ENCODE measurements at places on chromosomes 6 and 20.

DNA sequence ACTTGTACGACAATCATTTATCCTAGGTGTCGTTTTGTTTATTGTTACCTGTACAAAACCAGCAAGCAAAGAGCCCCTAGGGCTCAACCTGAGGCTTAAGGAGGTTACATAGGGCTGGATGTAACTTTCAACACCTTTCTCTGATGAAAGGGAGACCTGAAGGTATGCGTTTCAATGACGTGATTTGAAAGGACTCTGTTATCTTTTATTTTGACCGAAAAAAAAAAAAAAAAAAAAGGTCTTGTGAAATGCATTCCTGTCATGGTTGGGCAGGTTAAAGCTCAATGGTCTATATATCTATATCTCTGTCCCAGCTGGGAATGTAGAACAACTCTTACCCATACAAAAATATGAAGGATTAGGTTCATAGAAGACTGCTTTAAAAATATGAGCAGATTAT is 78.7 kb upstream of the SASH1 start:
- DNase-seq: no peak

GRCh38 chr20:39691151-39691862 is 729.2 kb downstream of the DHX35 start:
- DNase-seq: no peak

GRCh38 chr20:20621195-20621594 is 91.2 kb downstream of the RALGAPA2 start:
- DNase-seq: no peak

DNA sequence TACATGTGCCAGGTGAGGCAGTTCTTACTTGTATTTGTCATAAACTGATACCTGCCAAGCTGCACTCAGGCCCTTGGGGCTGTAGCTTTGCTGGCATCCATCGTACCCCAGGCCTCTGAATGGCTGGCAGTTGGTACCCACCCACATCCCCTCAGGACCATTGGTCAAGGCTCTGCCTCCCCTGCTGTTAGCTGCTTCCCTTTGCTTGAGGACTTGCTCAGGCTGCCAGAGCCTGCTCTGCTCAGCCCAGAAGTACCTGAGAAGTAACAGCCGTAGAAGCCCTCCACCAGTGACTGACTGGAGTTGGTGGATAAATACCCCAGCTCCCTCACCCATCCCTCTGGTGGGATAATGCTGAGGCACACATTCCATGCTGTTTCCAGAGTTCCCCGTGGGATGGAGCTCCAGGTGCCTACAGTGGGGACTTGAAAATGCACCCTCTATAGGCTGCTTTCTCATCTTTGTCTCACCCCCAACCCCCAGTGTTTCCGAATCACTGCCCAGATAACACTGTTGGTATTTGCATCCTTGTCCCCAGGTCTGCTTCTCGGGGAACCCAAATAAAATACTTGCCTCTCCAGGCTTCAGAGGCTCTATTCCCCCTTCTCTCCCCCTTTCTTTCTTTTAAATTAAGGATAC is 7.3 kb downstream of the EBF4 start:
- DNase-seq: no peak

- DNase-seq: peak; percentile 67
These were observed 145.1 kb upstream of the NRSN1 start for GRCh38 chr6:23980965-23981364.

- DNase-seq: no peak
These were observed 43.5 kb downstream of the ITPR3 start for GRCh38 chr6:33664506-33665057.

- DNase-seq: no peak
These were observed 348.3 kb upstream of the RSPO3 start for GRCh38 chr6:126770176-126770575.

- DNase-seq: no peak
These were observed 37.3 kb downstream of the RREB1 start for GRCh38 chr6:7144872-7145584.

DNA sequence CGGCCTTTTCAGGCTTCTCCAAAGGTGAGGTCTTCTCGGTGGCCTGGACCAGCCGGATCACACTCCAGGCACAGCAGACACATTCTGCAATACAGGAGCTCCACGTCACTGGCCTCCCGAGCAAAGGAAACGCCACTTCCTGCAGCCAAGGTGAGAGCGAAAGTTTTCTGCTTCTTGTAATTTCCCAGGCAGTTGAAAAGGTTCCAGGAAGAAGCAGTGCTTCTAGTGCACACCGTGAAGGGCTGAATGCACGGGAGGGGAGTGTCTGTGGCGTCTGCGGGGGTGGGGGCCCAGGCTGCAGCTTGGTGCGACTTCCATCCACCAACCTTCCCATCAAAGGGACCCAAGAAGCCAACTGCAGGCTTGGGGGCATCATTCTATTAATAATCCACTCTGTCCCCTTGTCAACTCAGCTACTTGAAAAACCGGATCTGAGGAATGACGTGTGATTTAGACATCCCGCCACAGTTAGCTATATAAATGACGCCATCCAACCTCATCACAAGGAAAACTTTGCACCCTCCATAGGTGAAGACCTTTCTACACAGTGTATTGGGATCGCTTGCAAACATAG is 61.1 kb downstream of the NFATC2 start:
- no peak for DNase-seq

DNA sequence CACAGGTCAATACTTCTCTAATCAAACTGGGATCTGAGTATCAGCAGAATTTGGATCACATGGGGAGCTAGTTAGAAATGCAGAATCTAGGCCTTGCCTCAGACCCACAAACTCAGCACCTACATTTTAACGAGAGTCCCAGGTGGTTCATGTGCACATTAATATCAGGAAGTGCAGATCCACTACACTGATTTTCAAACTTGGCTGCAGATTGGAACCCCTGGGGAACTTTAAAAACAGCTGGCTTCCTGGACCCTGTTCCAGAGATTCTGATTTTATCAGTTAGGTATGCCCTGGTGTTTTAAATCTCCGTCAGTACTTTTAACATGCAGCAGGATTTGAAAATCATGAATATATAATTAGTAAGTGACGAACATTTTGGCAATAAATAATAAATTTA is 1.9 kb upstream of the CST8 start:
- no peak for DNase-seq

DNA sequence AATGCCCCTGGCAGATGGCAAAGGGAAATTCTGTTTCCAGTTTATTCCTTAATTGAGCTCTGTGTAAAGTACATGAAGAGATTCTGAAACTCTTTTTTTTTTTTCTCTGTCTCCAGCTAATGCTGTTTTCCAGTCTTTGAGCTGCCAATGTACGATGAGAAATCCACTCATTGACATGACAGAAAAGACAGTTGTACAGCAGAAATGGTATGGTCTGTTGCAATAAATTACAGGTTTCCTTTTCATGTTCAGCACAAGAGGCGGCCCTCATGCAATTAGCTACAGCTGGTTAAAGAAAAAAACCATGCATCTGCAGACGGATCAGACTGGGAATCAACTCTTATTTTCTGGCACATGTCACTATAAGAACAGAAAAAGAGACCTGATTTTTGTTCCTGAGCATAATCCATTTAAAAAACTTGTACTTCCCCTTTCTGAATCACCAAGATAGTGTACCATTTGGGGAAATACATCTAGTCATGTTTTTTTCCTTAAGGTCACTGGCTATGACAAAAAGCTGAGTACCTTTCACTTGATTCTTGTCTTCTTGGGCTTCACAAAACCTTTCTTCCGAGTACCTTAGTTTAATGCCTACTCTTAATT is 289.8 kb upstream of the PREP start:
- no peak for DNase-seq

DNA sequence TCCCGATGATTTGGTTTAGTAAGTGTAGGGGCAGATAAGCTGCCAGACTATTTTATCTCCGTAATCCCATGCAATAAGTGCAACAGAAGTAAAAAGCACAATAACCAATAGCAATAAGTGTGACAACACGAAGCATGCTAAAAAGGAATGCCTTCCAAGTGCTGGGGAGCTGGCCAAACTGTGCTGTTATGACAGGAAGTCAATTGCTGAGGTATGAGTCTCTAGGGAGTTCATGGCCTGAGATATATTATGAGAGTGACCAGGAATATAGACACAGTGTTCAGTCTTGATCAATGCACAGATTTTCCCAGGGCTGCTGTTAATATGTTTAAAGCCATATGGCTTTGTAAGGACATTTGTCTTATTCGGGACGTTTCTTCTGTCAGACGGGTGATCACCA is 10.5 kb upstream of the ANGPT4 start:
- DNase-seq: no peak

DNA sequence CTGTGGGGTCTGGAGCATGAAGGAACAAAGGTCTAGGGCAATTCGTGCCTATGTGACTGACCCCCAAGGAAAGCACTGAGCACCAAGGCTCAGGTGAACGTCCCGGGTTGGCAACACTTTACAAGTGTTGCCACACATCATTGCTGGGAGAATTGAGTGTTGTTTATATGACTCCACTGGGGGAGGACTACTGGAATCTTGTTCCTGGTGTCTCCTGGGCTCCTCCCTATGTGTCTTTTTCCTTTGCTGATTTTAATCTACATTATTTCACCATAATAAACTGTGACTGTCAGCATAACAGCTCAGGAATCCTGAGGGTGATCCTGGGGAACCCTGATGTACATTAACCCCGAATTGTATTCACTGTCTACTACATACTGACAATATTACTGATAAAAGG is 207.7 kb upstream of the BMP2 start:
- DNase-seq: no peak

DNA sequence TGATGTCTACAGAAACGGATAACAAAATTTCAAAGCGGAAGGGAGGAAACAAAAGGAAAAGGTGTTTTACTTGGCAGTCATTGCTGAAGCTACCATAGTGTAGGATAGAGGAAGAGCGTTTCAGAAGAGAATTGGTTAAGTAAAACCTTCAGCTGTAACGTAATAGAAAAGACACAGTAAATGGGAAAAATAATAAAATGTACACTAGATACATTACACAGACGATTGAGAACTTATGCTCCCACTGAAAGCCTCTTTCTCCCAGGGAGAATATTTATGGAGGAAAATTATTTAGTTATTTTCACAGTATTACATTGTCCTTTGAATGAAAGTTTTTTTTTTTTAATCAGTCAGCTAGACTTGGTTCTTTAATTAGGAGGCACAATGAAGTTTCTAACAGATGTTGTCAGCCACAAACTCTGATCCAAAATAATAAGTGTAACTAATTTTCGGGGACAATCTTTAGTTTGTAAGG is 90.7 kb upstream of the PRDM1 start:
- no peak for DNase-seq

- DNase-seq: no peak
These were observed 6.1 kb downstream of the EZR start for GRCh38 chr6:158813032-158813431.

DNA sequence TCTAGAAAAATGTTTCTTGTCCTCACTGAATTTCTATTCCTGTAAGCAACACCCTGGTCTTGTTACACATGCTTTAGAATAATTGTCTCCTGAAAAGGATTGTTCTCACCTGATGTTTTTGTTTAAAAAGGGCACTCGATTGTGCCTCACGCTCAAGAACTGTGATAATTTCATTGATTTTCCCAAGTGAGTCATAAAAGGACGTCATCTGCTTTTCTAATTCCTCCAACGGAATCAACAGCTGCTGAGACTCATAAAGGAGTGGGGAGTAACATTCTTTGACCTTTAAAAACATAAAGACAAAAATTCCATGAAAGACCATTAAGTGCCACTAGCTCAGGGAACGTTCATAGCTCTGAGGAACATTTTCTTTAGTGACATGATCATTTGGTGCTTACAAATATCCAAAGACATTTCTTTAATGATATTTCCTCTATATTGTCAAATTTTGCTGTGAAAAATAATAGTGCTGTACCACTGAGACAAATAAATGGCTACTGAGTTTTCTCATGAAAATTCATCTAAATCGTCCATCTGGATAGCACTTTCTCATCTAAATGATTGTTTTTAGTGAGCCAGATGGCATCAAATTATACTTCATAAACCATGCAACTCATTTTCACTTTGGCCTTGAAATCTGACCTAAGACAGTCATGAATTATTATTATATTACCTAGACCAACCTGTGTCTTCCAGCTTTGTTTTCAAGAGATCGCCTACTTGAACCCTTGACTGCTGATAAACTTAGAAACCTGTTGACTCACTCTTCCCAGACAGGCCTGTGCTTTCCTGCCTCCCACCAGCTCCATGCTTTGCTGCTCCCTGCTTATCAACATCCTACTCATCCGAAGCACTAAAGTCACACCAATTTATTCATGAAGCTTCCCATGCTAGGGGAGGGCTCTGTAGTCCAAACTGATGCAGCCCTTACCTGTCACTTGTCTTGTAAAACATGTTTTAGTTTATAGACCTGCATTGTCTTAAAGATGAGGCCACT is 178.2 kb downstream of the SYNE1 start:
- DNase-seq: peak; percentile 28

DNA sequence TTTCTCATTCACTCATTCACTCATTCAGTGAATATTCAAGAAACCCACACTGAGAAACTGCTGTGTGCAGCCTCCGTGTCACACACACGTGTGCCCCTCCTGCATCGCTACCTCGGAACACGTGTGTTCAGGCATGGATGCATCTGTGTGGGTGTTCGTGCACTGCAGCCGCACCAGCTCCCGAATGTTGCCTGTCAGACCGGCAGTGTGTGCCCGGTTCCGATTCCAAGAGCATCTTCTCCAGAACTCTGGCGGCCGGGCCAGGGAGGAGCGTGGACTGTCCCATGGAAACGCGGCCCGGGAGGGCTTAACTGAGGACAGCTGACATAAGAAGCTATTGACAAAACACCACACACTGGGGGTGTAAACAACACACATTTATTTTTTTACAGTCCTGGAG is 216.0 kb downstream of the DLL1 start:
- DNase-seq: no peak

DNA sequence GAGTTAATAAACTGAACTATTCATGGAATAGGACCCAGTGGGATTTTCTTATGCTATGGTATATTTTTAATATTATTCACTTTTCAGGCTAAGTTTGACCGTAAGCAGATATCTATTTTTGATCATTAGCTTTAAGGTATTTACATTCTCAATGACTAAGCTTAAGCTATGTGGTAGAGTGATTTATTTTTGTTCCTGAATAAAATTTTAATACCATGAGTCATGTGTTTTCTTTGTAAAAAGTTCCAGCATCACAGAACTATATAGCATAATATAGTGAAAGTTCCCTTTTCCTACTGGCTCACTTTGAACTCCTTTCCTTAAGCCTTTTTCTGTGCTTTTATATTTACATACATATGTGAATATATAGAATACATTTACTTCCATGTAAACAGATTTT is 75.8 kb downstream of the BCKDHB start:
- peak; percentile 68 for DNase-seq

DNA sequence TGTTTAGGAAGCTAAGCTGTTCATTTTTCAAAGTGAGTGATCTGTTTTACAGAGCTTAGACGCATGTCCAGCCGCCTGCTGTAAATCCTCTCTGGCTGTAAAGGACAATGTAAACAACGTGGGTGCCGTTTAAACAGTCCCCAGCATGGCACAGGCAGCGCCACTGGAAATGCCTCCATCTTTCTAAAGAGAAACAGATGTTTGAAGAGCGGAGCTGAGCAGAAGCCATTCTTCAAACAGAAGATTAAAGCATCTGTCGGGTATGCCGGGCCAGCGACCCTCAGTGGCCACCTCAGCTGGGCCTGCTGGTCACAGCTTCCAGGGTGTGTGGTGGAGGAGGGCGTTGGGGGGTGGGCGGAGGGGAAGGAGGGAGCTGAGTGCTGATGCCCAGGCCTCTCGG is 138.6 kb downstream of the ERMARD start:
- no peak for DNase-seq

GRCh38 chr20:9981829-9982228 is 53.0 kb upstream of the ANKEF1 start:
- peak; percentile 46 for DNase-seq
